HTR-8/SVneo (cell line): ENCODE measurements at places on chromosomes 12 and 14.

GRCh38 chr12:124422570-124423523 is 128.0 kb downstream of the RFLNA start:
- DNase-seq: peak; percentile 90

DNA sequence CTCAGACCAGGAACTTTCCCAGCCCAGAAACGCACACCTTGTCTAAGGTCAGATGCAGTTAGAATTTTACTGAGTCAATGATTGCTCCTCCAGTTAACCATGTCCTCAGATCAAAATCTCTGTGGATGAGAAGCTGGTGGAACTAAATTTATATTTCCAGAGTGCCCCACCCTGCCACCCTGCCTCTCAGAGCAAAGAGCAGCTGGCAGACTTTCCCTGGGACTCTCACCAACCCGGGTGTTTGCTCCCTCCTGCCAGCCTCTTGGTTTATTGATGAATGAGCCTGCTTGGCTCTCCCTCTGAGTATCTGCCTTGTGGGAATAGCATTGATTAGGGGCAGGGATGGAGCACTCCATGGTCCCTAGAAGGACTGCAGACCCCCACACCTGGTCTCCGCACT is 5.9 kb upstream of the KRT1 start:
- DNase-seq: no peak

- peak; percentile 19 for DNase-seq
These were observed 49.2 kb downstream of the TESPA1 start for GRCh38 chr12:54935235-54935951.

DNA sequence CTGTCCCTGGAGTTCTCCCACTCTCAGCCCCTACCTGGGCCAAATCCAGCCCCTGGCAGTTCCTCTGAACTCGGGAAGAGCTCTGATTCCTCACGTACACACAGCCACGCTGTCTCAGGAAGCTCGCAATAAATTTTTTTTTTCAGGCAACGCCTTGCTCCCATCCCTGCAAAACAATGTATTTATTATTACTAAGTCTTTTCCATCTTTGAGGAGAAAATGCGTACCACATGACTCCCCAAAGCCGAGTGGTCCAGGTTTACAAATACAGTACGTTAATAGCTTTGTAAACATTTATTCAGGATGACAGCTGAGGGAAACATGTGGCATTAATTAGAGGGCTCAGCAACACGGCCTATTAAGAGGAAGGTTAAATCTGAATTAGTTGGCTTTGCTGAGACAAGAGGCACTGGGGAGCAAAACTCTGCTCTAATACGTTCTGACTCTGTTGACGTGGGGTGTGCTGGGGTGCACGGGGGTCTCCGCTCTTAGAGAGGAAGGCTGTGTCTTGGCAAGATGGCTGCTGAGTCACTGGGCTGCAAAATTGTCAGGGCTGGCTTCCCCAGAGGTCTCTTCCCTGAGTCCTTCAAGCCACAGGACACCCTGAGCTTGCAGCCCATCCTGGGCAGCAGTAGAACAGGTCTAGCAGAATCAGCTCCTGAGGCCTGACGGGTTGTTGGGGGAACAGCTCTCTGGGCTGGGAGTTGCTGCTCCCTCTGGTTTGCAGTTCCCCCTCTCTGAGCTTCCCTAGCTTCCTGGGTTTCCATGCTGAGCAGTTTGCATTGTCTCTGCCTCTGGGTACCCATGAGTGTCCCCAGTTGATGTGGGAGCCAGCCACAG is 185.2 kb upstream of the TBX3 start:
- DNase-seq: no peak

- DNase-seq: no peak
These were observed 11.4 kb downstream of the RIOX1 start for GRCh38 chr14:73502017-73502619.

DNA sequence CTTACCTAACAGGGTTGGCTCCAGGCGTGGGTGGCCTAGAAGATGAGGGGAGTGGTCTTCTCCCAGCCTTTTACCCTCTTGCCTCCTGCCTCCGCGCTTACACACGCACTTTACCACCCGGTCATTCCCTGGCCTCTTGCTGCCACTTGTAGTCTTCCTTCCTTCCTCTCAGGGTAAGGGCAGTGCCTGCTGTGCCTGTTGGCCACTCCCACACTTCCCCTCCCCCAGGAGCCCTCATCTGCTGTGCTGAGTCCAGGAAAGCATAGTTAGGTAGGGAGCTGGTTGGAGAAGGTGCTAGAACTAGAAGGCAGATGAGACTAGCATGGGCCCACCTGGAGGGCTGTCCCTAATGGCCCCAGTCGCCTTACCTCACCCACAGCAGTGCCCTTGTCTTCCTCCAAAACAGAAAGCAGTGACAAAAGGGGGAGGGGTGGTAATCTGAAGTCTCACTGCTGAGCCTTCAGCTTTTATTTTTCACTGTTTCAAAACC is 54.3 kb upstream of the SRSF5 start:
- no peak for DNase-seq

DNA sequence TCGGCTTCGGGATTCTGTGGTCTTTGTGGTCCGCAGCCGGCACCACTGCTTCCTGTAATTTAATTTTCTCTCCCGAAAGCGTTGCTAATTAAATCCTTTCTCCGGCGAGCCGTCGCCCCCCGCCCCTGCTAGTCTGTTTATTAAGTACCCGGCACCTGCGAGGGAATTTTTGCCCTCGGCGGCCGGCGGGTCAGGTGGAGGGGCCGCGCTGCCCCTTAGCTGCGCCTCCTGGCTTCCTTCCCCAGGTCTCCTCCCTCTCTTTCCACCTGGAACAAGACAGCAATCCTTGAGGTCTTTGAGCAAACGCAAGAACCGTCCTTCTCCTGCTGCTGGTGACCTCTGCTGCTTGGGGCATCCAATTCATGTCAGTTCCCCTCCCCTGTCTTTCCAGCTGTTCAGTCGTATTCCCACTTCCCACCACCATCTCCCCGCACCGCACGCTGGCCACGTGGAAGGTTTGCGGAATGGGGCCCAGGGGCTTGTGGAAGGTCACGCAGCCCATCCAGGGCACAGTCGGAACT is 16.2 kb downstream of the ZDHHC22 start:
- DNase-seq: no peak

DNA sequence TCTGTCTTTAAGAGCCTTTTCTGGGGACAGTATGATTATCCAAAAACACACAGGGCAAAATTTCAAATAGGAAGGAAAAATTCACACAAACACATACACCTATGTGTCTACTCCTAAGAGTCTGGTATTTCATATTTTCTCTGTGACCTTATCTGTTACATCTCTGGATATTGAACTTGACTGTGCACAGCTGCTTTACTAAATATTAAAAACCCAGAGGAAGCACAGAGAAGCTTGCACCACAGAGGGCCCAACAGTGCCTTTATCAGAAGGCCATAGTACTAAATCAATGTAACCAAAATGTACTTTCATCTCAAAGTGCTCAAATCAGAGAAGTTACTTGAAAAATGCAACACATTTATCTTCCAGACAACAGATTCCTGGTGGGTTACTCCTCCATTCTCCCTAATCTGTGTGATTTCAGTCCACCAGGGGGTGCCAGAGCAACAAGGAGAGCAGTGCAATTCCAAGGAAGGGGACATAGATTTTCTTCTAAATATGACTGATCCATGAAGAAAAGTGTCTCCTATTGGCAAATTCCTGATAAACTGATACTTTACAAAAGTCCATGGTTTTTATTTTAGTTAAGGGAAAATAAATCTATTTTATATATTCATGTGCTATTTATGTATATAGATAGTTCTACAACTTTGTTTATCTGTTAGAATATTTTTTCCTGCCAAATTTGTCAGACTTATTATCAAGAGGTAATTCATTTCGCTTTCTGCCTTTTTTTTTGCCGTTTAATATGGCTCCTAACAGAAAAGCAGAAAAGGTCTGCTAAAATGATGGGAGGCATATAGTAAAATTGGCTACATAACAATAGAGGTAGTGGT is 617.6 kb downstream of the LRFN5 start:
- peak; percentile 48 for DNase-seq

GRCh38 chr12:108305991-108306501 is 33.1 kb downstream of the CMKLR1 start:
- no peak for DNase-seq

DNA sequence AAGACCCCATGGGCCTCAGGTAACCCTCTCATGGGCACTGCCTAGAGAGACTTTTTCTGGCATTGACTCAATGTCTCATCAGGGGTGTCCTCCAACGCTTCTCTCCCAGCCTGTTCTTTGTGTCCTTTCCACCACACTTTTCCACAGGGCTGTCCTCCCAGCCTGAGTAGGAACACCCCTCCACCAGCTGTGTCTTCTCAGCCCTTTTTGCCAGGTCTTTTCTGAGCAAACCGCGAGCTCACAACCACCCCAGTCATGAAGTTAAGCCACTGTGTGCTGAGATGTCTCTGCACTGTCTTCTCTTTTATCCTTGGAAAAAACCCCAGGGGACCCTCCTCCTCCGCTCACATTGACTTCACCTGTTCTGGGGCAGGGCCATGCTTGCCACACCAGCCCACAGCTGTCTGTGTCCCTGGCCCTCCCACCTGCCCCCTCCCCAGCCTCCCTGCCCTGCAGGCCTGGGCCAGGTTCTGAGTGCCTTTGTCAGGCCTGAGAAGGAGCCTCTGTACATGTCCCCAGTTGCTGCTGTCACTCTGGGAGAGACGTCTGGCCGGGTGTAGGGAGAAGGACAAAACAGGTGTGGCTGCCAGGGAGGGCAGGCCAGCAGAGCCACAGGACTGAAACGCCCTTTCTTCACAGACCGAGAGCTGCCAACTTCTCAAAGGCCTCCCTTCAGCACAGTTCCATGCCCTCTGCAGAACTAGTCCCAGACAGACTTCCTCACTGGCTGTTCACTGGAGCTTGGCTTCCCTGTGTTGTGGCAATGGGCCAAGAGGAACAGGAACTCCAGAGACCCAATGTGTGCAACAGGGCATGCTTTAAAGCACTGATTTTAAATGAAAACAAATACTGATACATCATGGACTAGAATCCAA is 50.5 kb upstream of the PNMA1 start:
- no peak for DNase-seq

DNA sequence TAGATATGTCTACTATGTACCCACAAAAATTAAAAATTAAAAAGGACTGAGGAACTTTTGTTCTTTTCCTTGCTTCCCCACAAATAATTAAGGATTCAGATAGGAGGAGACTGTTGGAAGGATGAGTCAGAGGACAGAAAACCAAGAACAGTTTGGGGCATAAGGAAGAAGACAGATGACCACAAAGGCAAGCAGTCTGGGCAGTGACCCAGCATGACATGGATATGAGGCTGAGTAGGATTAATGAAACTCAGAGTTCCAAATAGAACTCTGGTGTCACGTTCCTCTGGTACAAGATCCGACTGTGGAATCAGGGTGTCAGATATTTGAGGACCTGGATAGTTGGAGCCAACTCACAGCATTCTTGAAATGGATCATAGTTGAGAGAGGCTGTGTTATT is 89.3 kb upstream of the SLC38A4 start:
- DNase-seq: peak; percentile 39

- no peak for DNase-seq
These were observed 14.4 kb upstream of the NTF3 start for GRCh38 chr12:5417500-5417899.

- DNase-seq: no peak
These were observed 323.7 kb downstream of the PAWR start for GRCh38 chr12:79367032-79367589.

- no peak for DNase-seq
These were observed 105.6 kb downstream of the SLC25A47 start for GRCh38 chr14:100428727-100429126.

- DNase-seq: no peak
These were observed 2.3 kb downstream of the KRT5 start for GRCh38 chr12:52517888-52518287.

DNA sequence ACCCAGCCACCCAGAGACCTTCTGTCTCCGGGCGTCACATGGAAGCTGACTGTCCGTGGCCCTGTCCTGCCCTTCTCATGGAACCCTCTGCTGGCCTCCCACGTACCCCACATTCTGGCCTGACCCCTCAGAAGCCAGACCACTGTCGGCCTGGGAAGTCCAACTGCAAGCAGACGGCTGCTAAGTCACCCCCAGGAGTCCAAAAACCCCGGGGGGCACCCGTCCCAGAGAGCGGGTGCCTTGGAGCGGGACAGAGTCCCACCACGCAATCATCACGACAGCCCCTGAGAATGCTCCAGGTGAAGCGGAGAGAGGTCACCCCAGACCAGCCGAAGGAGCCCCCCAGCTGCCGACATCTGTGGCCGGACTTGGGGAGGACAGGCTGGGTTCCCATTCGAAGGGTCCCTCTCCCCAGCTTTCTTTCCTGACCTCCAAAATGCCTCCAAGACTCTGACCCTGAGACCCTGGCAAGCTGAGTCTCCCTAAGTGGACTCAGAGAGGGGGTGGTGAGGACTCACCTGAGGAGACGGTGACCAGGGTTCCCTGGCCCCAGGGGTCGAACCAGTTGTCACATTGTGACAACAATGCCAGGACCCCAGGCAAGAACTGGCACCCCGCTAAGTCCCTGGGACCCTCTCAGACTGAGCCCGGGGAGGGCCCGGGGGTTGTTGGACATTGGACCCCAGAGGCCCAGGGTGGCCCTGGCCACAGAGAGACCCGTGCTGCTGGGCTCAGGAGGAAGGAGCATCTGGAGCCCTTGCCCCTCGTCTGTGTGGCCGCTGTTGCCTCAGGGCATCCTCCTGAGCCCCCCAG is 337.1 kb downstream of the TMEM121 start:
- DNase-seq: no peak

DNA sequence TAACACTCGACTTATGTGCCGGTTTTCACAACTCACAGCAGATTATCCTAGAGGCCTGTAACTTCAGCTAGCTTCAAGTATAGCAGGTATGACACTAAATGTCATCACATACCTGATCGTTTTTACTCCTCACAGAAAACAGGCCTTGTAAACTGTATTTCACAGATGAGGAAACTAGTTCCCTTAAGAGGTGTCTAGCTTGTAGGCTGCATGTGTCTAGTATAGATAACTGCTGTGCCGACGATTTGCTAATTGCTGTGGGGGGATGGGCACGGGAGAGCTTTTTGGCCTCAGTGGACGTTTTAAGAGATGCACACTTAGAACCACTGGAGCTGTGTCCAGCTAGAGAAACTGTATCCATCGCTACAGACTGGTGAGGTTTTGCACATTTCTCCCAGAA is 78.8 kb downstream of the PAPOLA start:
- DNase-seq: no peak

DNA sequence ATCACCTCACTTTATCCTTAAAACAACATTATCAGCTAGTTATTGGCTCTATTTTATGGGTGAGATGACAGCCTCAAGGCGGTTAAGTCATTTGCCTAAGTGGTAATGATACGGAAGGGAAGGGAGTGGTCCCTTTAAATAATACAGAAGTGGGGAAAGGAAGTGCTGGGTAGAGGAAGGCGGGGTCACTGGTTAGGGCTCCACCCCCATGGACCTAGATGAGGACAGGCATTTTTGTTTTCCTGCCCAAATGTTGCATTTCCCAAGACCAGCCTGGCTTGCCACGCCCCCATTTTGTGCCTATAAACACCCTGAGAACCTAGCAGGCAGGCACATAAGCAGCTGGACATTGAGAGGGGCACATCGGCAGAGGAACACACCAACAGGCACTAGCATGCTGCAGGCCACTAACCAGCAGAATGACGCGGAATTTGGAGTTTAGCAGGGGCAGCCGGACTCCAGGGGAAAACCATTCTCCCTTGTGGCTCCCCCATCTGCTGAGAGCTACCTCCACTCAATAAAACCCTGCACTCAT is 100.9 kb downstream of the EPS8 start:
- DNase-seq: no peak

- DNase-seq: no peak
These were observed 195.3 kb upstream of the IGF1 start for GRCh38 chr12:102675672-102676071.
